ENCODE measurements at places on chromosomes 1 and 21.

- DNase-seq, result no peak
Measured at GRCh38 chr1:67715819-67716218, 30.8 kb downstream of the GADD45A start.

DNA sequence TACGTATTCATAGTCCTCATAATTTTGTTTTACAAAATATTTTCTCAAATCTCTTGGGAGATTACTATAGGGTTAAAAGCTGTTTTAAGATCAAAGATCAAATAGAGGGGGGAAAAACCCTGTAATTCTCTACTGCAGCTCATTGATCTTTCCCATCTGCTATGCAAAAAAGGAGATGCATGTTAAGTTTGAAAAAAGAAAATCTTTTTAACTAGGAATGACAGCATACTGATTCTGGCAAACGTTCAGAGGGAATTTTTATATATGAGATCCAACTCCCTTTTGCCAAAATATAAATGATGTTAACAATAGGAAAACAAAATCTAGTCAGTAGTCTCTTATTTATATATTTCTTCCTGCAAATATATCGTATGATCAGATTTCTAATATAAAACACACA lies 69.1 kb downstream of the SMYD3 start:
- DNase-seq, result no peak

DNA sequence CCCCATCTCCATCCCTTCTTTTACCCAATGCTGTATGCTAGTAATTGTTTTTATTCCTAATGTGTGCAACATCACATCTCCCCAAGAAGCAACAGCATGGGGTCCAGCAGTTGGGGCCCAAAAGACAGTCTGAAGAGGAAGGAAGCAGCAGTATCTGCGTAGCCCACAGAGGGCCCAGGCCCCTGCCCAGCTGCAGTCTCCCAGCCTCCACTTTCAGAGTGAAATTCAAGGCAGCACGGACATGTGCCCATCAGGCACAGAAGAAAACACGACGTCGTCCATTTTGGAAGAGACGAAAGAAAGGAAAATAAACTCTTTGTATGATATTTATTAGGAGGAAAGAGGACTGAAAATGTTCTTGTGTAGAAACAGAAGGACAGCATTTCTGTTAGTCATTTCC lies 37.4 kb downstream of the NCF2 start:
- DNase-seq, result no peak

DNA sequence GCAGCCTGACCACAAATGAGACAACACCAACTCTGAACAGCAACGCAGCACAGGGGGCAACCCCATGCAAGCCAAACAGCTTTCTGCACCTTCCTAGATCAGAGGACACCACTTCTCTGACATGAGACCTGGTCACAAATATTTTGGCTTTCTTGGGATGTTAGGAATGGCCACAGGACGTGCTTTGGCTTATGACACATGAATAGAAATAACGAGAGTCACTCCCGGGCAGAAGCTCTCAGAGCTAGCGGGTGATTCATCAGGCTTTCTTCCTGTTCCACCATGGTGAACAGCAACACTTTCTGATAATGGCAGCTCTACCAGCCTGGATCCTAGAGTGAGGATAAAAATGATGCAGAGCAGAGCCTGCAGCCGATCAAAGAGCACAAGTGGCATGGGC lies 39.4 kb downstream of the PAFAH2 start:
- DNase-seq, result peak; percentile 79

- DNase-seq, result no peak
Measured at GRCh38 chr1:39717809-39718208, 20.9 kb upstream of the PPIE start.

- no peak for DNase-seq
Measured at GRCh38 chr1:225253173-225253572, 174.7 kb downstream of the LBR start.

DNA sequence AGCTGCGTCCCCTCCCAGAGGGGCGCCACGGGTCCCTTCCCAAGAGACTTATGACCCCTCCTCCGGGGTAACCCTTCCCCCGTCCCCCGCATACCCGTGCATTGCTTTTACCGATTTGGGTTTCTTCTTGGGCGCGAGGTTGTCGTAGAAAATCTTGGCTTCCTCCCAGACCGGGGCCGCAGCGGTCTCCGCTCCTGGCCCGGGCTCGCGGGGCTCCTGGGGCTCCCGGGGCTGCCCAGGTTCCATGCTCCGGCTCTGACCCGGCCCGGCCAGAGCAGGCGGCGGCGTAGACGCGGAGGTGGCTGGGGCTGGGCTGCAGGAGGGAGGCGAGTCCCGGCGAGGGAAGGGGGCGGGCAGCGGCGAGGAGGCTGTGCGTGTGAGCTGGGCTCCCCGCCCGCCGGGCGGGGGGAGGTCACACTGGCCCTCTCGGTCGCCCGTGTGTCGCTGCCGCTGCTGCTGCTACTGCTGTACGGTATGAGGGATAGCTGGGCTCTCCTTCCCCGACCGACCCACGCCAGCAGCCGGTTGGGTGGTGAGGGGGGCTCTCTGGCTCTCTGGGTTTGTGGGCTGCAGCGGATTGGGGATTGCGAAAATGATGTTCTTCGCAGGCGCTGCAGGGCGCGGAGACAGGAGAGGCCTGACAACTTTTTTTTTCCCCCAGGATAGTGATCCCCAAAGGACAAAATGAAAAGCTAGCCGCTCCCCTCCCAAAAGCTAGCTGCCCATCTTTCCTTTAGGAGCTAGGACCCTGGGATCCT lies at the start of gene NT5C1A:
Gene NT5C1A, minus strand, starts transcription at position 315 of the 758 bp plus-strand sequence. Its CDS starts 69 bp downstream, at position 246.
- DNase-seq, result no peak

- DNase-seq, result no peak
Measured at GRCh38 chr21:22796147-22796546, 1797.9 kb downstream of the NCAM2 start.

DNA sequence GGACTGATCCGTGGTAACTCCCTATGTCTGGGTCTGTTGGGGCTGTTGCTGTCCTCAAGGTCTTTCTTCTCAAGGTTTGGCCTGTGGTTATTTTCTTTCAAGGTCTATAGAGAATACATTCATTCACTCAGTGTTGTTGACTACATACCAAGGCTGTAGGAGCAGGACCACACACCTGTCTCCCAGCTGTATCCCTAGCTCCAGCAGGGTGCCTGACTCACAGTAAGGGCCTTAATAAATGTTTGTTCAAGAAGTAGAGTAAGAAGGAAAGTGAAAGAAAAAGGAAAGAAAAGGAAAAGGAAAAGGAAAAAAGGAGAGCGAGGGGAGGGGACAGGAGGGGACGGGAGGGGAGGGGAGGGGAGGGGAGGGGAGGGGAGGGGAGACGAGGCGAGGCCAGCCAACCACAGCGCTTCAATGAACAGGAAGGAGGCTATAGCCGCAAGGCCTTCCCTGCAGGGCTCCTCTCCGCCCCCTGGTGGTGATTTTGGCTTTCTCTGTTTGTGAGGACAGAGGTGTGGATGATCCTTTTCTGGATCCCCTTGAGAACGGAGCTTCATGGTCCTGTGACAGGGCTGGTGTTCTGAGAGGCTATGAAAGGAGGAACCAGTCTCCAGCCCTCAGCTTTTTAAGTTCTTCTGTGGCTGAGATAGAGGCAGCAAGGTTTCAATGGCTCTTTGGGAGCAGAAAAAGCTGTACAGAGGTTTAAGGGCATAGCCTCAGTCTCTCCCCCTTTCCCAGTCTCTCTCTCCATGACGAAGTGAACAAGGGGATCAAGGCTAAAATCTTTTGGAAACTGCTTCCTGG lies 30.6 kb upstream of the LCE5A start:
- DNase-seq, result peak; percentile 29

DNA sequence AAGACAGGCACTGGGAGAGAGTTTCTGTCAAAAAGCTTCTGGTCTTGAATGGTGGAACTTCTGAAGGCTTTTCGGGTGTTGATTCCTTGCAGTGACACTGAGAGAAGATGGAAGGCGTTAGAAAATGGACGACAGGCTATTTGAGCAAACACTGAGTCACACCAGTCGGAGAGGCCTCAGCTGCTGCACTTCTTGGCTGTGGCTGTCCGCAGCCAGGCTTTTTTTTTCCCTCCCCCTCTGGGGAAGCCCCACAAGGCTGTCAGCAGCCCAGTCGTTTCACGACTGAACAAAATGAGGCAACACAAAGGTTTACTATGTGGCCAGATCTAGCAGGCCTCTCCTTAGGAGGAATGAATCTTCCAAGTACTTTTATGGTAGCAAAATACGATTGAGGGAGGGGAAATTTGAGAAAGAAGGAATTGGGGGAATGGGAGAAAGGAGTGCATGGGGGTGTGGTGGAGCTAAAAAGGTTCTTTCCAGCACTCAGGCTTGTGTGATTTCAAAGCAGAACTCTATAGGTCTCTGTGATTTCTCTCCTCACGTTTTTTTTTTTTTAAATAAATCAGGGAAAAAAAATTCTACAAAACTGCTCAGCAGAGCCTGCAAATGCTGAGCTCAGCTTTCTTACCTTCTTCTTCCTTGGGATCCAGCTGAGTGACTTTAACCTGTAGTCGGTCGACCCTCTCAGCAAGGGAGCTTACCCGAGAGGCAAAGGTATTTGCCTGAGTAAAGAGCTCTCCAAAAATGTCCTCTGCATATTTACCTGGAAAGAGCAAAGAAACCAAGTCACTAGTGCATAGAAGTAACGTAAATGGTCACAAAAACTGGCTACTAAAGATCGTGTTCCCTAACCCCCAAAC lies 26.1 kb downstream of the GPR3 start:
- peak; percentile 94 for DNase-seq

- DNase-seq, result no peak
Measured at GRCh38 chr1:159895286-159895685, 4.7 kb downstream of the CFAP45 start.

GRCh38 chr21:30189773-30190172 lies 23.2 kb upstream of the CLDN17 start:
- no peak for DNase-seq

DNA sequence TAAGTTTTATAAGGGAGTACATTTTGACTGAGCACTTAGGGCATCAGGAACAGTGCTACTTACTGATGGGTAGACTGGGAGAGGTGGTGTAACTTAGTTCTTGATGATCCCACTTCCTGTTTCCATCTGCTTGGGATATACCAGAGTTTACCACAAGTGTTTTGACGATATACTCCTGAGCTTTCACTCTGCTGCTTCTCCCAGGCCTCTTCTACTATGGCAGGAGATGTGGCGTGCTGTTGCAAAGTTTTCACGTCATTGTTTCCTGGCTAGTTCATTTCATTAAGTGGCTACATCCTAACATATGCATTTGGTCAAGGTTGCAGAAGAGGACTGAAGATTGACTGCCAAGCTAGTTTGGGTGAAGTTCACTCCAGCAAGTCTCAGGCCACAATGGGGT lies 41.3 kb upstream of the LAMC2 start:
- DNase-seq, result no peak

DNA sequence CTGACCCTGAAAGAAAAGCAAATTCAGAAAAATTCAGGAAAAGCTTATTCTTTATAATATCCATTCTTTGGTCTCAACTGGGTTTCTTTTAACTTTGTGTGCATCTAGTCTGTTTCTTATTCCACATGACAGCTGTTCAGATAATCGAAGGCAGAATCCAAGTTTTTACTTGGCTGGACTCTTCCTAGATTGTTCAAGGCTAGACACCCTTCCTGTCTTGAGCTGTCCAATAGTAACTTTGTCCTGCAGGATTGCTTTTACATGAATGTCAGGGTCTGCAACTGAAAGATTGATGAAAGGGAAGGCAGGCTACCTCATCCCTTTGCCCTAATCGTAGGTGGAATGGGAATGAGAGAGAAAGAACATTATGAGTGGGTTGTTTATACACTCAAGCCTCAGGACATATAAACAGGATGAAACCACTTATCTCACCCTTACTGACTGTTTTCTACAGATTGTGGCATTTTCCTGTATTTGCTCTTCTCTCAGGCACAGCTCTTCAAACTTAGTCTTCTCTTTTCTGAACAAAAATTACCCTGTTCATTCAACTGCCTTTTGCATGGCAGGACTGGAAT lies 76.9 kb downstream of the LEPR start:
- DNase-seq, result no peak

GRCh38 chr1:66266756-66267155 lies 267.2 kb upstream of the SGIP1 start:
- peak; percentile 70 for DNase-seq

DNA sequence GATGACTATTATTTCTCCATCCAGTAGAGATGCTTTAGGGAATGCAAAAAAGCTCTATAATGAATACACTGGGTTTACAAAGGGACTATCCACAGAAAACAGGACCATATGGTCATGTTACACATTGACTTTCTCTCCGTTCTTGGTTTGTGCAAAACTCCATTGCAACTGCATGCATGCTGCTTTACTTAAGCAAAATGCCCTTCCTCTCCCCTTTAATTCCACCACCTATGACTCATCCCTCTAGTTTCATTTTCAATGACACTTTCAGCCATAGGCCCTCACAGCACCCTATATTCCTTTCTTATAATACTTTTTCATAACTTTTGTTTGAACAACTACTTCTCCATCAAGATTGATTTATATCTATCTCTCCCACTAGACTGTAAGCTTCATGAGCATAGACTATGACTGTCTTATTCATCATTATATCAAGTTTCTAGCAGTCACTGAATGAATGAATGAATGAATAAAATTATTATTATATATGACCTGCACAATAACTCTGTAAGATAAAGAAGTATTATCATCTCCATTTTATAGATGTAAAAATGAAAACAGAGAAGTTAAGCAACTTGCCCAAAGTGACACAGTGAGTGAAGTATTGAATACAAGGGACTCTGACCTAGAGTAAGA lies 248.9 kb downstream of the PLPP3 start:
- DNase-seq, result peak; percentile 18

- DNase-seq, result peak; percentile 69
Measured at GRCh38 chr1:226634166-226634588, 85.6 kb downstream of the STUM start.

All from epithelial cell of esophagus (primary cell).